ENCODE measurements at places on chromosomes 7 and 10.

DNA sequence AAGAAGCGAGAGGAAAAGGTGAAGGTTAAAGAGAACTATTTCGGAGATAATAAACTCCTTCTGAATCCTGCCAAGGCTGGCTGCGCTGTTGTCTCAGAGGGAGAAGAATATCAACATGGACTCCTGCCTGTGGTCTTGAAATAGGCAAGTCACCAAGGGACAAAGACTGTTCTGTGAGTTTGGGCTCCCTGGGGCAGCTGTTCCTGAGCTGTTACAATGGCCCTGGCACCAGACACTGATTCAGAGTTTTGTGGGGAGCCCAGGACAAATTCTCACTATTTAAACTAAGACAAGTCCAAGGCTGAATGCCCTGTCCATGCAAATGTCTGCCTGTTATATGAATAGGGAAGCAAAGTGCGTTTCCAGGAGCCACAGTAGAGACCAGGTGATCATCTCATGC lies 81.4 kb downstream of the PRPF18 start:
- no peak for DNase-seq

DNA sequence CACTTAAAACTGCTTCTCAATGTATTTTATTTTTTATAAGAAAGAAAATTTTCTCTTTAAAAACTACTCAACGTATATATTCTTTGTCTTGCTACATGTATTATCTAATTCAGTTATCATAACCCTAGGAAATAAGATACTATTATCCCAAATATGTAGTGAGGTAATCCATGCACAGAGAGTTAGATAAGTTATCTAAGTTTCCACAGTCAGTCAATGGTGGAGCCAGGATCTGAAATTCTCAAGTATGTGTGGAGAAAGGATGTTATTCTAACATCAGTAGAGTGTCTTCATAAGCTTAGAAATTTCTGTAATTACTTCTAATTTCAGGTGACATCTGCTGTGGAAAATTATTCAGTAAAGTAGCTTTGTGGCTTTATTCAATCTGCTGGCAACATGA lies 239.9 kb downstream of the CSTF2T start:
- DNase-seq = no peak

- no peak for DNase-seq
Observed at GRCh38 chr7:105623378-105623777, 42.1 kb upstream of the EFCAB10 start.

GRCh38 chr7:158422887-158423560 lies 164.6 kb downstream of the PTPRN2 start:
- no peak for DNase-seq

DNA sequence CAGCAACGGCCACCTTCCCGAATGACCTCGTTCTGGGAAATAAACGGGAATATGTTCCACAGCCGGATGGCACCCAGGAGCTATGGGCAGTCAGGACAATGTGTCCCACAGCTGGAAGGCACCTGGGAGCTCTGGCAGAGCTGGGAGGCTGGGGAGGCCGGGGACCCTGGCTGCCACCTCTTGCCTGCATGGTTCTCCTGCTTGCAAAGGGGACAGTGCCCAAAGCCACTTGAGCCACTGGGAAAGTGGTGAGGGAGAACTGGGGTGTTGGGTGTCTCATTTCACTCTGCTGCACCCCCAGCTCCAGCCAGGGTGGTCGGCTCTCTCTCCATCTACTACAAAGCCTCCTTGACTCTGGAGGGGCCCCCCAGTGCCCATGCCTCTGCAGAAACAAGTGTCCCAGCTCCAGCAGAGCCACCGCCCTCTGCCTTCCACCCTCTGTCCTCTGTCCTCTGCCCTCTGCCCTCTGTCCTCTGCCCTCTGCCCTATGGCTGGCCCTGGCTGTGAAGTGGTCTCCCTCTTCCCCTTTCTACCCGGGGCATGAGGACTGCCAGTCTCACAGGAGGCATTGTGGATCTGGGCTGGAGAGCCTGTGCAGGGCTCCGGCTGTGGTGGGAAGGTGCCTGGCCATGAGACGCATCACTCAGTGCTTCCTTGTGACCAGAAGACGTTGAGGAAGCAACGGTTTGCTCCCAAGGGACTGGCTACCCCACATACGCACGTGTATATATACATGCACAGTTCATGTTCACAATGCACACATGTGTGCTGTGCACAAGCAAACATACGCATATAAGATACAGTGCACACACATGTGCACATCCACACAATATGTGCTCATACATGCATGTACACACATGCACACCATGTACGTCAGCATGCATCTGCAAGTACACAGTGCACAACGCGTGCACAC lies 21.5 kb upstream of the INPP5A start:
- no peak for DNase-seq

GRCh38 chr10:119462773-119463172 lies 79.7 kb downstream of the RGS10 start:
- DNase-seq = no peak

DNA sequence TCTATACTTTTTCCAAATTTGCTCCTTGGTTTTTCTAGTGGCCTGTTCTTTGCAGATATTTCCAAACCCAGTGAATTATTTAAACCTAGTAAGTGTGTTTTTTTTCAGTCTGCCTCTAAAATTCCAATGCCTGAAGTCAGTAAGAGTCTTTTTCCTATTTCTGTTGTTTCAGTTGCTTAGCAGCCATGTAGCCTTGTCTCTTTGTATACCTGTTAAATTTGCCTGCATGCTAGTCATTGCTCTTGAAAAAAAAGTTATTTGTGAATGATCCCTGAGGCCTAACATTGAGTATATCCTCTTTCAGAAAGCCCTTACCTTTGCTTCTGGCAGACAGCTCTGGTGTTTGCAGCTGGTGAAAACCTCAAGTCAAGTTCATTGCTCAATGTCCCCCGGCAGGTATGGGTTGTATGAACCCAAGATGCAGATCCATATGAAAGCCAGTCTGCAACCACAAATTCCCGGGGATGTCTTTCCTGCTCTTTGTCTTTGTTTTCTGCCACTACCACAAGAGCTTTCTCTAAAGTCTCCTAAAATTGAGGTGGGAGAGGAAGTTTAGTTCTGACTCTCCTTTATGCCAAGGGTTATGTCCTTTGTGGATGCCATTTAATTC lies 35.7 kb downstream of the CH25H start:
- DNase-seq = peak; percentile 2

DNA sequence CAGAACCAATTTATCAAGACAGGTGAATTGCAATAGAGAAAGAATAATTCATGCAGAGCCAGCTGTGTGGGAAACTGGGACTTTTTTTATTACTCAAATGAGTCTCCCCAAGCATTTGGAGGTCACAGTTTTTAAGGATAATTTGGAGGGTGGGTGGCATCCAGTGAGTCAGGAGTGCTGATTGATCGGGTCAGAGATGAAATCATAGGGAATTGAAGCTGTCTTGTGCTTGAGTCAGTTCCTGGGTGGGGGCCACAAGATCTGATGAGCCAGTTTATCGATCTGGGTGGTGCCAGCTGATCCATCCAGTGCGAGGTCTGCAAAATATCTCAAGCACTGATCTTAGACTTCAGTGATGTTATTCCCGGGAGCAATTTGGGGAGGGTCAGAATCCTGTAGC lies 9.9 kb upstream of the MYO1G start:
- no peak for DNase-seq

DNA sequence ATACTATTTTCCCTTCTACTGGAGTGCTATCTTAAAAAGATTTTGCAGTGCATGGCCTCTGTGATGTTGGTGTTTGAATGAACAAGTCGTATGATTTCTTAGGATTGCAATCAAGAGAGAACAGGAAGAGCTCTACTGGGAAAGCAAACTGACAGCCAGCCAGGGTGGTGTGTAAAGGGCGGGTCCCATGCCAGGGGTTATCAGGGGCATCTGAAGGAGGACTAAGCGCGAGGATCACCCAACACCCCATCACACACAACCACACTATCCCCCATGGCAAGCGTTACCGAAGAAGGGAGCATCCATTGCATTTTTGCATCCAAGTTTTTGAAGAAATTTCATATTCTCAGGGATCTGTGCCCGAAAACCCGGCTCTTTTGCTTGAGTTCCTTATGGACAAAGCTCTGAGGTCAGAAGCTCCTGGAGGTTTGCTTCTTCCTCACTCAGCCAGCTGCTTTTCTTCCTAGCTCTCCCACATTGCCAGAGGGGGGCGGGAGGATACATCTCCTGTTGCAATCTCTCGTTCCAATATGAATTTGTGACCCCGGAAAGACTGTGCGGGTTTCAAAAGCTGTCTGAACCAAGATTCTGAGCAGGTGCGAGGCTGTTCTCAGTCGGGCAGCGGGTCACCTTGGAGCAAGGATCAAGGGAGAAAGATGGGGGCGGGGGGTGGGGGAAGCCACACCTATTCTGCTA lies 5.2 kb downstream of the NEUROD6 start:
- no peak for DNase-seq

DNA sequence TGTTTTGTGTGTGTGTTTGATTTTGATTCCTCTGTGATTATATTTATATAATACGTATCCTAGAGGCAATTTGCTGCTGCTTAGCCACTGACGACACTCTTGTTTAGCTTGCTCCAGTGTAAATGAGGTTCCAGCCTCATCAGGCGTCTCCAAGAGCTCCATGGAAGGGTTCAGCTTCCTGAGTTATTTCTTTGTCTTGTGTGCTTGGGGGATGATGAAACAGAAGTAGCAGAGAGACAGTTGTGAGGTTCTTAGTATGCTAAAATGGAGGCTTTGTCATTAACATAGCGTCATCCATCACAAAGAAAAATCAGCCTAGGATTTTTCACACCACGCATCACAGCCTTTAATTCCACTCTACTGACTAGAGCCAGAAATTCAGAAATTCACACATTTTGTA lies 85.1 kb downstream of the KLF6 start:
- peak; percentile 1 for DNase-seq

GRCh38 chr7:12578930-12579640 lies 8.6 kb downstream of the SCIN start:
- no peak for DNase-seq

GRCh38 chr10:27490807-27491206 lies 13.3 kb upstream of the RAB18 start:
- DNase-seq = no peak

DNA sequence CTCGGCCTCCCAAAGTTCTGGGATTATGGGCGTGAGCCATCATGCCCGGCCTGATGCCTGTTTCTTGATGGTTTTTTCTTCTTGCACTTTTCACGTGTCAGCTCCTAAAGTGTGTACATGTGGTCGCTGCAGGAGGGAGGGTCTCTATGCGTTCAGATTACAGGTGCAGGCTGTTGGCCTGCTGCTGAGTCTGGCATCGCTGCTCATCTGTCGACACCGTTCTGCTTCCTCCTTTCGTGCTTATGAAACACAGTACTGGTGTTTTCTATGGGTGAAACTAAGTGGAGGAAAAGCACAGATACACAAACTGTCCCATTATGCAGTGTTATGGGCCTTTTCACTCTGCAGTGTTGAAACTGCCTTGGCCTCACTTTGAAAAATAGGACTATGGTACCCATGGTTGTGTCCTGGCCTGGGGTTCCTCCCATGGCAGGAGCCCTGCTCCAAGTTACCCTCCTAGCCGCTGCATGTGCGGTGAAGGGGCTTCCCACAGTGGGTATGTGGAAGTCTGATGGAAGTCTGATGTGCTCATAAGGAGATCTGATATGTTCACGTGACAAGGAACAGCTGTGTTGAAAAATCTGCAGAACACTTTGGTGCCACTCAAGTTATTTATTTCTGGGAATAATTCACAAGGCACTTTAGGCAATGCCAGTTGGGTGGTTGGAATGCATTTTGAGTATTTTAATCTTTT lies 23.5 kb downstream of the OGDH start:
- no peak for DNase-seq

- DNase-seq = no peak
Observed at GRCh38 chr10:31770307-31770902, 158.2 kb downstream of the ARHGAP12 start.

DNA sequence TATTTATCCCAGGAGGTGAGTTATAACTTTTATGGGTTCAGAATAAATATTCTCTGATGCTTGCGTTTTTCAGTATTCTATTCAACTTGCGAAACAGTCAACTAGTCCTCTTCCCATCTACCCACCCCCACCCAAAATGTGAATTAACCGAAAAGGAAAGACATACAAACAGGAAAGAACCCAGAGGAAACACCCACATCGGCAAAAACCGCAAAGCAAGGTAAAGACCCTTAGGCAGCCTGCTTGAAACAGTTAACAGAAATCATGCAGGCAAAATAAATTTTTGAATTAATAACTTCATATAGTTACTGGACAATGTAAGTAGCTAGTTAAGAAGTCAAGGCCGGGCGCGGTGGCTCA lies 5.4 kb downstream of the ZC3HAV1 start:
- no peak for DNase-seq

DNA sequence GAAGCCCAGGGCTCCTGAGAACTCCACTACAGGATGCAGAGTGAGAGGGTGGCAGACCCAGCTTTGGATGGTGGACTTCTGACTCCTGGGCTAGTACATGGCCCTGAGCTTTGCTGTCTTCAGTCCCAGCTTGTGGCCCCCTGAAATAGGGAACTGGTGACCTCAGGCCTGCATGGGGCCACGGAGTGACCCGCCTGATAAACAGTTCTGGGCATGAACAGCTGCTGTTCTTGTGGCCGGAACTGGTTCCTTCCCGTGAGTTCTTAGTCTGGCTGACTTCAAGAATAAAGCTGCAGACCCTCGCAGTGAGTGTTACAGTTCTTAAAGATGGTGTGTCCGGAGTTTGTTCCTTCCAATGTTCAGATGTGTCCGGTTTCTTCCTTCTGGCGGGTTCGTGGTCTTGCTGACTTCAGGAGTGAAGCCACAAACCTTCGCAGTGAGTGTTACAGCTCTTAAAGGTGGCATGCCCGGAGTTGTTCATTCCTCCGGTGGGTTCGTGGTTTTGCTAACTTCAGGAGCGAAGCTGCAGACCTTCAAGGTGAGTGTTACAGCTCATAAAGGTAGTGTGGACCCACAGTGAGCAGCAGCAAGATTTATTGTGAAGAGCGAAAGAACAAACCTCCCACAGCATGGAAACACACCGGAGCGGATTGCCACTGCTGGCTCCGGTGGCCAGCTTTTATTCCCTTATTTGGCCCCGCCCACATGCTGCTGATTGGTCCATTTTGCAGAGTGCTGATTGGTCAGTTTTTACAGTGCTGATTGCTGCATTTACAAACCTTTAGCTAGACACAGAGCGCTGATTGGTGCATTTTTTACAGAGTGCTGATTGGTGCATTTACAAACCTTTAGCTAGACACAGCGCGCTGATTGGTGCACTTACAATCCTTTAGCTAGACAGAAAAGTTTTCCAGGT lies 268.0 kb downstream of the ZEB1 start:
- DNase-seq = no peak

GRCh38 chr7:78558566-78558965 lies 760.0 kb downstream of the PHTF2 start:
- no peak for DNase-seq
